Central memory CD8-positive, alpha-beta T cell (primary cell): ENCODE measurements at places on chromosomes 2 and 18.

GRCh38 chr2:109575373-109575772 is 38.4 kb downstream of the SEPTIN10 start:
- no peak for DNase-seq

DNA sequence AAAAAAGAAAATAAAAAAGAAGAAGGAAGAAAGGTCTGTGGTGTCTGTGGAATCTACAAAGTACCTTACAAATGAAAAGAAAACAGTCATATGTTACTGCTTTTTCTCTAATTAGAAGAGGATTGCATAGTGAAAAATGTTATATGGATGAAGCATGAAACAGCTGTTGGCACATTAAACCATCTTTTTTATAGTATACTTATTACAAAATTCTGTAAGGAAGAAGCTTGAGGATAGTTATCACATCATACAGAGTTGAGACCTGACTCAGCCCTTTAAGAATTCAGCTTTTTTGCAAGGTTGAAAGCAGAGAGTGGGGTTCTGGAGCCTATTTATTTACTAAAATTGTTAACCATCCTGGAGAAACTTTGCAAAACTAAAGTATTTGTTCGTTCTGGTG is 222.7 kb downstream of the PHLPP1 start:
- no peak for DNase-seq

GRCh38 chr2:128305555-128306080 is 13.1 kb downstream of the HS6ST1 start:
- no peak for DNase-seq

DNA sequence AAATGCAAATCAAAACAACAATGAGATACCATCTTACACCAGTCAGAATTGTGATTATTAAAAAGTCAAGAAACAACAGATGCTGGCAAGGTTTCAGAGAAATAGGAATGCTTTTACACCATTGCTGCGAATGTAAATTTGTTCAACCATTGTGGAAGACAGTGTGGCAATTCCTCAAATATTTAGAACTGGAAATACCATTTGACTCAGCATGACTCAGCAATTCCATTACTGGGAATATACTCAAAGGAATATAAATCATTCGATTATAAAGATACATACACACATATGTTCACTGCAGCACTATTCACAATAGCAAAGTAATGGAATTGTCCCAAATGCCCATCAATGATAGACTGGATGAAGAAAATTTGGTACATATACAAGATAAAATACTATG is 516.7 kb downstream of the ERBB4 start:
- no peak for DNase-seq

DNA sequence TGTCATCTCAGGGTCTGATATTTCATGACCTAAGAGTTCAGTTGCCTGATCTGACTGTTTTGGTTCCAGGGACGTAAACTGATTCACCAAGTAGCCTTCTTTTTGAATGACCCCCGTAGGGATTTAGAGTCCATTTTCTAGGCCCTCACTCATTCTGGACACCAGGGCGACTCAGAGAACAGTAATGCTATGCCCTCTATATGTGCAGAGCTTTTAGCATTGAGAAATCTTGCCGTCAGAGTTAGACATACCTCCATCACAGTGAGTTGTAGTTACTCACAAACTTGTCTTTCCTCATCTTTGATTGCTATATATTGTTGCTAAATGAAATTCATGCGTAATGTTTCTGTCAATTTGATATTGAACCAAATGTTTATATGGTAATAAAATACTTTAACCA is 92.3 kb downstream of the OSBPL6 start:
- no peak for DNase-seq

GRCh38 chr2:15729709-15730544 is 138.3 kb downstream of the DDX1 start:
- DNase-seq = no peak

- DNase-seq = no peak
These were observed 647.6 kb upstream of the PKDCC start for GRCh38 chr2:41400088-41400665.

DNA sequence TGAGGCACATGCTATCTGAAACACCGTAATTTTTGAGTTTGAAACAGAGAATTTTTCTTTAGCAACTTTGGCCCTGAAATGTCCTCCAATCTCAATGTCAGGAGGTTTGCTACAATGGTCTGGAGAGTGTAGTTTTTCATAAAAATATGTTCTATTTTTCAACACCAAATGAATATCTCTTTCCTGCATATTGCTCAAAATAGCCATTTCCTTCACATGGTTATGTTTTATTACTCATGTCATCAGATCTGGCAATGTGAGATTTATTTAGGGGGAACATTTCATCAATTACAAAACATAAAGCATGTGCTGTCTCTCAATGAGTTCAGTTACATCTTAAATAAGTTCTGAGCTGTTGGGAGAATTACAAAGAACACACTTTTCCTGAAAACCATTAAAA is 871.9 kb upstream of the FSHR start:
- no peak for DNase-seq

DNA sequence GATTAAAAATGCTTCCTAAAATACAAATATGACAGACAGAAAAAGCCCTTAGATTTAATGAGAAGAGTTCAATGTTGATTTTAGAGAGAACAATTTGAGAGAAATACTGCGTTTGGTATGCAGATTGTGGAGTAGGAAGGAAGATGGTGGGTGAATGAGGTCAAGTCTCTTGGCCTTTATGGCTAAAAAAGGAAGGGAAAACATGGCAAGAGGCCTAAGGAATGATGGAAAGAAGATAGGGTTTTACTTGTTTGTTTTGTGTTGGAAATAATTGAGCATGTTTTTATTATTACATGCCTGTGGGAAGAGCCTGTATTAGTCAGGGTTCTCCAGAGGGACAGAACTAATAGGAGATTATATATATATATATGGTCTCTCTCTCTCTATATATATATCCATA is 318.1 kb downstream of the TRIB2 start:
- no peak for DNase-seq

GRCh38 chr18:42588786-42589185 is 526.7 kb downstream of the RIT2 start:
- DNase-seq = no peak

DNA sequence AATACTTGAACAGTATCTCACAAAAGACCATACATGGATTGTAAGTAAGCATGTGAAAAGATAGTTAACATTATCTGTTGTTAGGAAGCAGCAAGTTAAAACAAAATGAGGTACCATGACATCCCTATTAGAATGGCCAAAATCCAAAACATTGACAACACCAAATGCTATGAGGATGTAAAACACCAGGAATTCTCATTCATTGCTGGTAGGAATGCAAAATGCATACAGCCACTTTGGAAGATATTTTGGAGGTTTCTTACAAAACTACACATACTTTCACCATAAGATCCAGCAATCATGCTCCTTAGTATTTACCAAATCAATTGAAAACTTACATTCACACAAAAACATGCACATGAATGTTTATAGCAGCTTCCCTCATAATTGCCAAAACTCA is 30.9 kb upstream of the ICOS start:
- no peak for DNase-seq
